ENCODE measurements at places on chromosomes 2 and 18. TPM values are rescaled to one million over a fixed set of nuclear protein-coding genes. Genes with fewer than 3 reads are reported as not detected.

Gene ELOA2
- total RNA-seq: not detected

Gene IL36B
- total RNA-seq: not detected

Gene GALNT14
- total RNA-seq: 2.2 TPM

Gene OTX1
- total RNA-seq: 6.4 TPM

Gene TMEM247
- total RNA-seq: not detected
